NB4 (cell line): ENCODE measurements at places on chromosomes 3 and 15.

- DNase-seq: no peak
Observed at GRCh38 chr3:23985747-23986544, 40.9 kb downstream of the NR1D2 start.

- DNase-seq: peak; percentile 94
Observed at GRCh38 chr3:120642368-120642948, 39.6 kb downstream of the HGD start.

DNA sequence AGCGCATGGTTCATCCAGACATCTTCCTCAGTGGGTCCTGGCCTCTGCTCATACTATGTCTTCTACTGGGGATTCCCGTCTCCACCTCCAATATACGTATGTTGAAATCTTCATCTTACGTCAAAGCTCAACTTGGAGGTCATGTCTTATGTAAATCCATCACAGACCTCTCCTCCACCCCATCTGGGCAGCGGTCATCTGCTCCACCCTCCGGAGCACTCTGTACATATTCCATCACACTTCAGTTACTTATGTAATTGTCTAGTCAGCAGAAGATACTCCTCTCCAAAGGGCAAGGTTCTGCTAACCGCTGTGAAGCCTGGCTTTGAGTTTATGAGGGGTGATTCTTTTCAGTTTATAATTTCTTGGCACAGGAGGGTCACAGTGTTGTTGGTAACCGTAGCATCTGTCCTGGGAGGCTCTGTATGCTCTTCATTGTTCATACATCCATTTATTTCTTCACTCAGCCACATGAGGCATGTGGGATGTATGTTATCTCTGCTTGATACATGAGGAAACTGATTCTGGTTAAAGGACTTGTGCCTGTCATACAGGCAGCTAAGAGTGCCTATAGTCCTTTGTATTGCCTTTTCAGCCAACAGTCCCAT, 22.1 kb downstream of the MAP2K1 start:
- DNase-seq: no peak

DNA sequence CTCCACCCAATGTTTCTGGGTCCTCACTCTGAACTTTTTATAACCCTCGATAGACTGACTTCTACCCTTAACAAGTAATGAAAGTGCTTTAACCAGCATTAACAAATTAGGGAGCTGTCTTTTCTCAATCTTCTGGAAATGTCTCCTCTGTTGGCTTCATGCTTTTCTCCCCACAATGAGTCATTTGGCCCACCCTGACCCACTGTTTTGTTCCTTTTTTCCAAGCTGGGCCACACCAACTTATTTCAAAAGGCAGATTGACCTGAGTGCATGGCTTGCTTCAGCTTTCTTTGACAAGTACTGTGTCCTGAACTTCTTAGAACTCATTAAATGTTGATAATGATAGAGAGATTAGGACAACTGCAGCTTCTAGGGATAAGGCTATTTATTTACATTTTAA, 199.6 kb upstream of the SEMA6D start:
- DNase-seq: no peak

GRCh38 chr15:70863450-70864218, 9.7 kb upstream of the LARP6 start:
- DNase-seq: no peak

GRCh38 chr3:25478964-25479726, 51.1 kb downstream of the RARB start:
- DNase-seq: no peak

- DNase-seq: peak; percentile 61
Observed at GRCh38 chr3:129315223-129315997, 36.7 kb downstream of the HMCES start.

DNA sequence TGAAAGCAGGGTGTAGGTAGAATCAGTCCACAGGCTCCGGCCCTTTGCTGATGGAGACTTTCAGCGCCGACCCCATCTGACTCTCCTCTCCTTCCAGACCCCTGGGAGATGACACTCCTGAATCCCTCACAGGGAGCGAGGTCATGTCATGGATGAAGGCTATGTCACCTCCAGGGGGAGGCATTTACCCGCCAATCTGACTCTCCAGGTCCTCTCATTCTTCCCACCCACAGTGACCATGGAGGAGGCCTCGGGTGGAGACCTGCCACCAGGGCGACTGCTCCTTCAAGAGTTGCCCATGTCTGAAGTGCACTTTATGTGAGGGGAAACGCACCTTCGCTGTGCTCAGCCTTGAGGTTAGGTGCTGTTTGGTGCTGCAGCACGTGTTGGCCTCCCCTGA, 112.7 kb downstream of the KLF13 start:
- peak; percentile 51 for DNase-seq

DNA sequence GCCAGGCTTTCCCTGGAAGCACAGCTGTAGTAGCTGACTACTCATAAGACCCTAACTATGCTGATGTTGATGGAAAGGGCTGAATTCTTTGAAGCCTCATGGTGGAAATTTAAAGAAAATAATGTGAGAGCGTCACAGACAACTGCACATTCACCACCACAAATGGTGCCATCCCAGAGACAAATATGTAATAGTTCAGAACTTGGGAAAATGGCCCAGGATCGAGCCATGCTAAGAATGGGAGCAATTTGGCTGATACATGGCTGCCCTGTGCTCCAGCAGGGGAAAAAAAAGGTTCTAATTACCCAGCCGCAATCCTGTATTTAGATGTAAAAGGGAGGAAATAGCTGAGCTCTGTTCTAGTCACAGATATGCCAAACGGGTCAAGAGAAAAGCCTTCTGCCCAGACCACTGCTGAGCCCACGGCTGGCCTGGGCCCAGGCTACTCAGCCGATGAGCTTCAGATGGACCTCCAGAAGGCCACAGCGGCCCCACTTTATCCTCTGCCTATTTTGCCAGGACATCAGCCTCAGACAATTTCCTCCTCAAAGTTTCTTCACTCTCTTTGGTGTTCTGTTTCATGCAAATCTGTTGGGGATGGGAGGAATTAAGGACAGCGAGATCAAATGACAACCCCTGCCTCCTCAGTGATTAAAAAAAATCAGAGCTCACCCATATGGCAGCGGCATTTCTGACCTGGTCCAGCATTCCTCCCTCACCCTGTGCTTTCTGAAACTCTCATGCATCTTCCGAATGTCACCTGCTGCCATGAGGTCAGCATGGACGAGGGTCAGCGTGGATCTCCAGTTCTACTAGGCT, 54.5 kb upstream of the MEX3B start:
- no peak for DNase-seq

DNA sequence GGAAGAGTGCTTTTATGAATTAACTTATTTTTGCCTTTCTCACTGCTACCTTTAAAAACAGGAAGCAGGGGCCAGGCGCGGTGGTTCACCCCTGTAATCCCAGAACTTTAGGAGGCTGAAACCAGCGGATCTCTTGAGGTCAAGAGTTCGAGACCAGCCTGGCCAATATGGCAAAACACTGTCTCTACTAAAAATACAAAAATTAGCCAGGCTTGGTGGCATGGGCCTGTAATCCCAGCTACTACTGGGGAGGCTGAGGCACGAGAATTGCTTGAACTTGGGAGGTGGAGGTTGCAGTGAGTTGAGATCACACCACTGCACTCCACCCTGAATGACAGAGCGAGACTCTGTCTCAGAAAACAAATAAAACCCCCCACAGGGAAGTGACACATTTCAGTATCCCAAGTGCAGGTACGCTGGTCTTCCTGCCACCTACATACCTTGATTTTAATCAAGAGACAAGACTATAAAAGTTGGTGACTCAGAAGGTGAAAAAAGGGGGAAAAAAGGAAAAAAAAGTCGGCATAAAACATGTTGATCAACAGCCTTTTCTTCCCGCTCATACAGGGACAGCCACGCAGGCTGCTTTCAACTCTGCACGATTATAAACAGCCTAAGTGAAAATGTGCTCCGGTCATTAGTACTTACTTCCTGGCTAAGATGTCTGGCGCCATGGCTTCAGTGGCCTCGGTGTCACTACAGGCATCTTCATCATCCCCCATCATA, 18.8 kb downstream of the PPP1R2 start:
- DNase-seq: no peak

DNA sequence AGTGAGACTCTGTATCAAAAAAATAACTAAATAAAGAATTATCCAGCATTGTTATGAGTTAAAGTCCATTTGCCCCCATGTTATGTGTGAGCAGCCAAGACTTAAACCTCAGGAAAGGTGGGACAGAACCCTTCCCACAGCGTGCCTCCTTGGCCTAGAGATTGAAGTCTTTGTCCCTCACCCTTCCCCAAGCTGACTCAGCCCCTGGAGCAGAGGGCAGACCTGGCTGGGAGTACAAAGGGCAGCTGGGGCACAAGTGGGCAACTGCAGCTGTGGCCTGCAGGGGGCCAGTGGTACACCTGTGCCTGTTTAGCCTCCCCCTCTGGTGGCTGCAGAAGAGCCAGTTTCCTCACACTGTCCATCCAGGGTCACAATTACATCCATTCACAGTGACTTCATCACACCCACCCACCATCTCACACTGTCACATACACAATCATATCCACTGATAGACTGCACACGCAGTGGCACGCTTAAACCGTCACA, 940 bp upstream of the ACY1 start:
- DNase-seq: peak; percentile 78

DNA sequence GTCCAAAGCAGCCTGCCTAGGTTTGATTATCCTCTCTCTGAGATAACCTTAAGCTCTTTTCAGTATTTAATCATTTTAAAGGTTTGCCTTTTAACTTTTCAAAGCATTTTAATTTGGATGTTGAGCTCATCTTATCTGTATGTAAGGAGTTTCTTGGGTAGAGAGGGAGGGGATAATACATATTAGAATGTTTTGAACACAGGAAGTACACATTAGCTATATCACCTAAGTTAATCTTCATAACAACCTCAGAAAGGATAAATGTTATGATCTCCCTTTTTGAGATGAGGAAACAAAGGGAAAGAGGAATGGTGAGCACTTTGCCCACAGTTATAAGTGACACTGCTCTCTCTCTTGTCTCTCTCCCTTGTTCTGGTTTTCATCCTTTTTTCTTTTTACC, 2.2 kb upstream of the CD47 start:
- no peak for DNase-seq

- no peak for DNase-seq
Observed at GRCh38 chr15:62902821-62903220, 139.7 kb upstream of the TPM1 start.

- DNase-seq: no peak
Observed at GRCh38 chr3:143529018-143529478, 319.2 kb downstream of the SLC9A9 start.

DNA sequence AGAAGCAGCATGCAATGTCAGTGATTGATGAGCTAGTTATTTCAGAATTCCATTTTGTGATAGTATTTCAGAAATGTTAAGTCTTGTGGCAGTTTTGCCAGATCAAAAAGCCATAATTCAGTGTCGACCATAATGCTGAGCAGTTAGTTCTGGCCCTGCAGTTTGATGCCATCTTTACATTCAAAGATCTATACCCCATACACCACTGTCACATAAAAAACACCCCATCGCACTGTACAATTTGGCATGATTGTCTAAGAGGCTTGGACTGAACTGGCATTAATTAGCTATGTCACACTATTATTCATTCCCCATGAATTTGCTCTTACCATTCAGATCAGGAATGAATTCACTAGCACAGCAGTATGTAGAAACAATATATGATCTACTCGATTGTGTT, 127.7 kb upstream of the EPHA3 start:
- no peak for DNase-seq

DNA sequence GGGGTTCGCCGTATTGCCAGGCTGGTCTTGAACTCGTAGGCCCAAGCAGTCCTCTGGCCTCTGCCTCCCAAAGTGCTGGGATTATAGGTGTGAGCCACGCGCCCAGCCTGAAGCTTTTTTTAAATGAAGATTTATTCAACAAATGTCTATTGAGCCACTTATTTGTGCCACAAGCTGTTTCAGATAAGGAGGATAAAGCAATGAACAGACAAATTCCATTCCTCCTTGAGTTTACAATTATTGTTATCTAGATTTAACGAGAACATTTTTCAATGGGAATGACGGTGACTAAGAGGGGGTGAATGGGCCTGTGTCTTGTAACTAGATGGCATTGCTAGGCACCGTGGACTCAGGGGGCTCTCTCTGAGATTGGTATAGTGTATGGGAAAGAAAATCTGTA, 10.2 kb downstream of the PPARG start:
- DNase-seq: no peak

DNA sequence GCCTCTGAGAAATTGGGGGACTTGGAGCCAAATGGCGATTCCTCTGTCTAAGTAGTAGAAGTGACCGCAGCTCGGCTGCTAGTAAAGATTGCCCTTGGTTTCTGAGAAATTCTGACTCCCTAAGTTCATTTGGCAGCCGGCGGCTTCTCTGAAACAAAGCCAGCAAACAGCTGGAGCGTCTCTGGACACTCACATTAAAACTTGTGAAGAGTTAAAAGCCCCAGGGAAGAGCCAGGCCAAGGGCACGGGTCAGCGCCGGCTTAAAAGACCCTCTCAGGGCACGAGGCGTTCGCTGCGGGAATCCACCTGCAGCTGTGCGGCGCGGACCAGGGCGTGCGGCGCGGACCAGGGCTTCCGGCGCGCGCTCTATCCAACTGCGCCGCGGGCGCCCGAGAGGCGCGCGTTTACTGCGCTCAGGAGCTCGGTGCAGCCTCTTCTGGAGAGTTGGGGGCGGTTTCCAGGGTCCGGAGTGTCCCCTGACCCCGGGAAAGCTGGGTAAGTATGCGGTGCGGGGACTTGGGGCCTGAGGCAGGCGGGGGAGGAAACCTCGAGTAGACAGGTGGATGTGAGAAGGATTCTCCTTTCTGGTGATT, at the start of gene COL6A5:
TSS of gene COL6A5 (plus strand) at position 186 of the 593 bp plus-strand sequence. CDS start 27,967 bp downstream, outside the sequence.
- DNase-seq: no peak

- DNase-seq: peak; percentile 63
Observed at GRCh38 chr15:70035719-70036077, 62.0 kb downstream of the TLE3 start.

- no peak for DNase-seq
Observed at GRCh38 chr3:64861684-64862083, 173.9 kb upstream of the ADAMTS9 start.

DNA sequence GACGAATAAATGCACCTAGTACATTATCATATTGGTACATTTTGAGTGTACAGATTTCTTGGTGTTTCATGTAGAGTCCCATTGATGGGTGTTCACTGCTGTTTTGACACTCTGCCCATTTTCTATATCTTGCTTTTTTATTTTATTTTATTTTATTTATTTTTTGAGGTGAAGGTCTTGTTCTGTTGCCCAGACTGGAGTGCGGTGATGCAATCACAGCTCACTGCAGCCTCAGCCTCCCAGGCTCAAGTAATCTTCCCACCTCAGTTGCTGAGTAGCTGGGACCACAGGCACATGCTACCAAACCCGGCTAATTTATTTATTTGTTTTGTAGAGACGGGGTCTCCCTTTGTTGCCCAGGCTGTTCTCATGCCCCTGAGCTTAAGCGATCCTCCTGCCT, 44.2 kb downstream of the DNAJC13 start:
- no peak for DNase-seq

- no peak for DNase-seq
Observed at GRCh38 chr3:35646081-35646480, 6.8 kb downstream of the ARPP21 start.

GRCh38 chr3:10577486-10577885, 72.1 kb upstream of the ATP2B2 start:
- no peak for DNase-seq

- no peak for DNase-seq
Observed at GRCh38 chr15:94555841-94556519, 324.6 kb downstream of the MCTP2 start.
